ENCODE measurements at places on chromosomes 12 and 14.

GRCh38 chr12:12017798-12018197 lies 52.9 kb upstream of the BCL2L14 start:
- DNase-seq: no peak

- DNase-seq: no peak
These were observed 21.6 kb upstream of the SDR39U1 start for GRCh38 chr14:24463884-24464785.

GRCh38 chr14:102503641-102504327 lies 5.8 kb downstream of the ANKRD9 start:
- DNase-seq: no peak

DNA sequence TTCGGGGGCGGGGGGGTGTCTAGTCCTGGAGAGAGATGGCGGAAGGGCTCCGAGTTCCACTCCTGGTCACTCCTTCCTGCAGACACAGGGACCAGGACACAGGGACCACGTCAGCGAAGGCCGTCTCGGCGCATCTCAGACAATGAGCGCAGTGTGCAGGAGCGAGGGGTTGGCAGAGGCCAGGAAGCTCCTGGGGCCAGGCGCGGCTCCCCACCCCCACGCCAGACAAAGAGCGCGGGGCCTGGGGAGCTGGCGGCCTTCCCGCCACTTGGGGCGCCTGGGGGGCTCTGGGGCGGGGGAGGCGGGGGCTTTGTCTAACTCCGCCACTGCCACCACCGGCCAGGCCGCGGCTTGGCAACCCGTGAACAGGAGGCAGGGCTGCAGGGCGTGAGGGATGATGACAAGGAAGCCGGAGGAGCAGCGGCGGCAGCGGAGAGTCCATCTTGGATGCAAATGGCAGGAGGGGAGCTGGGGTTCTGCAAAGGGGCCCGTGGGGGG lies 2.2 kb downstream of the CDK2AP1 start:
- no peak for DNase-seq

DNA sequence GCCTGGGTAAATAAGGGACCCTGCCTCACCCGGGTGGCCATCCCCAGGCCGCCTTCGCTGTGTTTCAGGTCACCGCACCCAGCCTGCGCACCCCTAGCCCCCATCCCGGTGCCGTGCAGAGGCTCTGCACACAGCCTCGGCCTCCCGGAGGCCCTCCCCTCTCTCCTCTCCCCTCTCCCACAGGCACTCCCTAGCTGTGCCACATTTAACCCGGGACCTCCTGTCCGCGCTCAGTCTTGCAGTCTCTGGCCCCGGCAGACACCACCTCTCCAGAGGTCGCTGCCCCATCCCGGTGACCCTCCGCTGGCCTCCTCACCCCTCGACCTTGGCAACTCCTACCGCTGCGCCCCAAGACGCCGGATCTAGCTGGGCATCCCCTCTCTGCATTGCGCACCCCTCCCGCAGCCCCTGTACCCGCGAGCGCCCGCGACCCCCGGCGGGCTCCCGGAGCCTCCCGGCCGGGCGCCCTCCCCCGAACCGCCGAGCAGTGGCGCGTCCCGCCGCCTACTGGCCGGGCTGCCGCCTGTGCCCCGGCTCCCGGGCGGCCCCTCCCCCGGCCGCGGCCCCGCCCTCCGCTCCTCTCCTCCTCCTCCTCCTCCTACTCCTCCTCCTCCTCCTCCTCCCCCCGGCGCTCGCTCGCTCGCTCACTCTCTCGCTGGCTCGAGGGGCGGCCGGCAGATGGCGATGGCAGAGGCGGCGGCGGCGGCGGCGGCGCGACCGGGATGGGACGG lies 120.7 kb downstream of the AACS start:
- no peak for DNase-seq

DNA sequence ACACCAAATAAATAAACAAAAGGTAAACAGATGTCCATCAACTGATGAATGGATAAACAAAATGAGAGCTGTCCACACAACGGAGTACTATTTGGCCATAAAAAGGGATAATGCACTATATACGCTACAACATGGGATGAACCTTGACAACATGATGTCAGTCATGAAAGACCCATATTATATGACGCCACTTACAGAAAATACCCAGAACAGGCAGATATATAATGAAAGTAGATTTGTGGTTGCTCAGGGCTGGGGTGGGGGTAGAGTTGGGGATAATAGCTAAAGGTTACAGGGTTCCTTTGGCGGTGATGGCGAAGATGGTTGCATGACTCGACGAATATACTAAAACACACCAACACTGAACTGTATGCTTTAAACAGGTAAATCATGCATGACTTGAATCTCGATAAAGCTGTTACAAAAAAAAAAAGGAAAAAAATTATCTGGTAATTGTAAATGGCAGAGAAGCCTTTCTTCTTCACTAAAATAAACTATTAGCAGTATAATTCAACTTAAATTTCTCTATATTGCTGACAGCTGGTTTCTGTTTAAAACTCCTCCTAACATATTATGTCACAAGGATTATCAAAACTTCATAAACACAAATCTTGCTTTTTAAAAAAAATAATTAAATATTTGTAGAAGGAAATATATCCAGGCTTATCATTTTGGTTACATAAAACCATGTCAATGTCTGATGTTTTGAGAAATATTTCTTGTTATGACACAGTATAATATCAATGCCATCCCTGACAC lies 13.9 kb downstream of the CDC42BPB start:
- DNase-seq: no peak

- DNase-seq: no peak
These were observed 344.5 kb upstream of the SFSWAP start for GRCh38 chr12:131366261-131366871.

DNA sequence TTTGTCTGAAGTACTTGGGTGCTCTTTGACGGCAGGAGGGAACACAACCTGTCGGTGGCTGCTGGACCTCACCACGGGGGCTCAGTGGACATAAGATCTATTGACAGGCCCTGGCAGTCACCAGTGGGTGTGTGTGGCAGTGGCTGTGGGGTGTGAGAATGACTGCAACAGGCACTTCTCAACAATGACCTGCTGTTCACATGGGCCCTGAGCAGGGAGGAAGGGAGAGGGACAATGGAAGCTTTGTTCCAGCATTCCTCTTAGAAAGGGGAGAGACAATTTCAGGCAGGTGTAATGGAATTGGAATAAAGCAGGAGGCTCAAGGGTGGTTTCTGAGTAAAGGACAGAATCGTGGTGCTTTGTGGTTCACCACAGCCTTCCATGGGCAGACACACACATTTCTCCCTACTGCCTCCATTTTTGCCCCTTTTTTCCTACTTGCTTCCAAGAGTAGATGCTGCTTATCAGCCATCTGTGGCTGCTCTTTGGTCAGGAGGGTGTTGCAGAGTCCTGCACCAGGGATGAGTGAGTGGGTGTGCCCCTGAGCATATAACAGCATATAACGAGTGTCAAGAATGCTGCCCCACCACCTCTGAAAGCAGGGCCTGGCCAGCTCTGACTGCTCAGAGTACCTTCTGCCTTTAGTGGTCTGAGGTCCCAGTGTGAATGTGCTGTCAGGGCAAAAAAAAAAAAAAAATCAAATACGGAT lies 267.7 kb downstream of the RASSF9 start:
- DNase-seq: no peak

DNA sequence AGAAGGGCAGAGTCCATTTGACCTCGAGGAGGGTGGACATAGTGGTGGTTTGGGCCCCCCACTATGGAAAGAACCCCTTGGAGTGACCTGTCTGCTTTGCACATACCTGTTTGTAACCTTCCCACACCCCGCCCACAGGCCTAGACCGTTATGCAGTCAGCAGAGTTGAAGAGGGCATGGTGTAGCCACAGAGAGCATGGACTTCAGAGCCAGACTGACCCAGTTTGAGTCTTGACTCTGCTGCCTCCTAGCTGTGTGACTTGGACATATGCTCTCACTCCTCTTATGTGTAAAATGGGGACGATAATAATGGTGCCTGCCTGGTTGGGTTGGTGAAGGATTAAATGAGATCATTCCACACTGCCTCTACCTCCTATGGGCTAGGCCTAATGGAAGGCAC lies 40.9 kb upstream of the NOS1 start:
- no peak for DNase-seq

GRCh38 chr12:19482036-19482435 lies 42.7 kb downstream of the AEBP2 start:
- DNase-seq: no peak

DNA sequence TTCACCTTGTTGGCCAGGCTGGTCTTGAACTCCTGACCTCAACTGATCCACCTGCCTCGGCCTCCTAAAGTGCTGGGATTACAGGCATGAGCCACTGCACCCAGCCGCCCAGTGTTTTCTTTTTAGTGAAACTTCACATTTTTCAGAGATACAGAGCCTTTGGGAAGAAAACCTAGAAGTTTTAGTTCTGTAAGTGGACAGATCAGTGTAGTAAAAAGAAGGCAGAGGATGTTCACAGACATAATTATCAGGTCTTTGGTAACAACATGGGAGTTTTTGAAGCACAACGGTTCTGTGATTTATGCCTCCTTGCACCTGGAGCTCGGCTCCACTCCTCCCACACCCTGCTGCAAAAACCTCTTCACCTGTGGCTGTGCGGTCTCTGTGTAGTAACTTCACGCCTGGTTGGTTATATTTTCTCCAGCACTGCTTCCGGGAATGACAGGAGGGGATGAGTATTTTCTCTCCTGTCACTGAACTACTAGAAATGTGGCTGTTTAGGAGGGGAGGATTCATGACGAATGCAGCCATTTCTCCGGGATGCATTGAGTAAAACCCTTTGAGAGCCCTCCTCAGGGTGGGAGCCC lies 67.0 kb downstream of the ARF6 start:
- DNase-seq: no peak

DNA sequence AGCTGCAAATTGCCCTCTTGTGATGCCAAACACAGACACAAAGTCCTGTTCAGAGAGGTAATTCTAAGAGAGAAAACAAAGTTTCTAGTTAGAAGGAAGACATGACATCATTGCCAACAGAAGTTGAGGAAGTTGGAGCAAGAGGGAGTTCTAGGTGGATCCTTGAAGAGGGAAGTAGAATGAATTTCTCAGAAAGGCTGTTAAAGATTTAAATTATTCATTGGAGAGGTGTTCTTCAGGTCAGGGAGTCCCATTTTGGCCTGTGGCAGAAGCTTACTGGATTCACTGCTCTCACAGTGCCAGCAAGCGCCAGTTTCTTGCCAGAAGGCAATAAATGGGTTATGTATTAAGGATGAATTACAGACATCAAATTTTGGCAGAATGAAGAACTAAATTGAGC lies 15.3 kb downstream of the TSFM start:
- no peak for DNase-seq

DNA sequence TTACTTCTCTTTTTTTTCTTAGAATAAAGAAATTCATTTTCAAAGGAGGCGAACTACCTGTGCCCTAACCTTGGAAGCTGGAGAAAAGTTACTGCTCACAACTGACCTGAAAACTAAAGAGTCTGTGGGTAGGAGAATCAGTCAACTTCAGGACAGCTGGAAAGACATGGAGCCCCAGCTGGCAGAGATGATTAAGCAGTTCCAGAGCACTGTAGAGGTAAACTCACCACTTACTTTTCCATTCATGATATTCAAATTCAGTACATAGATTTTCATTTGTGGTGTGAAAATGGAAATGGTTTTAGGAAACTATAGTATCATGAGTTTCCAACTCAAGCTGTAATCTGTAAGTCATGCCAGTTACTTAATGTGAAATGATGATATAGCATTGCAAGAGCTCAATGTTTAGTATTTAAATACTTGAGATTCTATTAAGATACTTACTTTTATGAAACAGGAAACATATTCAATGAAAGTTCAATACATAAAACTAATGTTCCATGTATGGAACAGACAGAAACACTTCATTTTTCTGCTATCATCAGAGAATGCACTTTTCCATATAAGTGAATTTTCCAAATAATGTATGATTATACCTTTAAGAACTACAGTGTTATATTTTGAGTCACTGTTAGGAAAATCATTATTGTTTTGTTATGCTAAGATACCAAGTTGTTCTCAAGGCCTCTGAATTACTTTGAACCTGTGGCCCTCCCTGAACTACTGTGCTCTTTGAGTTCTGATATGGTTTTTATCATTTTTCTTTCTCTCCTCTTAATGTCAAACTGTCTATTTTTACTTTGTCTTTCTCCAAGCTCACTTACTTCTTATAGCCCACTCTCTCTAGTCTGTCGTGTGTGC lies 119.0 kb downstream of the ESR2 start:
- DNase-seq: no peak

GRCh38 chr12:9727813-9728212 lies 5.1 kb downstream of the CLECL1 start:
- DNase-seq: no peak

- DNase-seq: no peak
These were observed 22.7 kb downstream of the PLEK2 start for GRCh38 chr14:67389275-67389674.

- DNase-seq: no peak
These were observed 143.0 kb downstream of the RASSF9 start for GRCh38 chr12:85693093-85693665.

- no peak for DNase-seq
These were observed 977 bp upstream of the TMEM120B start for GRCh38 chr12:121711361-121712189.

DNA sequence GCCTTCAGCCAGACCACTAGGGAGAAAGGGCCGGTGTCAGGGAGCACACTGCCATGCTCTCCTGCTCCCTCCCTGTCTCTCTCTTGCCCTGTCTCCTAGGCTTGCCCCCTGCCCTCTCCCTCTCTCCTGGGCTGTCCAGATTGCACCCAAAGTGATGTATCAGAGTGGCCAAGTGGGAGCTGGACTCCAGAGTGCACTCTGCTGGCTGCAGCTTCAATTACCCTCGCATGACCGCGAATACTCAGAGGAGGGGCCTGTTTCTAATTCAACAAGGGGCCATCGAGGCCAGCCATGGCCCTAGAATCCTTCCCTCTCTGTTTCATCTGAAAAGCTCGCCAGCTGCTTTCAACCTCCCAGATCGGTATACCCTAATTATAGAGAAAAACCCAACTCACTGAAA lies 206.4 kb upstream of the FKBP4 start:
- no peak for DNase-seq

GRCh38 chr12:26428420-26428819 lies 233.0 kb downstream of the SSPN start:
- DNase-seq: no peak

DNA sequence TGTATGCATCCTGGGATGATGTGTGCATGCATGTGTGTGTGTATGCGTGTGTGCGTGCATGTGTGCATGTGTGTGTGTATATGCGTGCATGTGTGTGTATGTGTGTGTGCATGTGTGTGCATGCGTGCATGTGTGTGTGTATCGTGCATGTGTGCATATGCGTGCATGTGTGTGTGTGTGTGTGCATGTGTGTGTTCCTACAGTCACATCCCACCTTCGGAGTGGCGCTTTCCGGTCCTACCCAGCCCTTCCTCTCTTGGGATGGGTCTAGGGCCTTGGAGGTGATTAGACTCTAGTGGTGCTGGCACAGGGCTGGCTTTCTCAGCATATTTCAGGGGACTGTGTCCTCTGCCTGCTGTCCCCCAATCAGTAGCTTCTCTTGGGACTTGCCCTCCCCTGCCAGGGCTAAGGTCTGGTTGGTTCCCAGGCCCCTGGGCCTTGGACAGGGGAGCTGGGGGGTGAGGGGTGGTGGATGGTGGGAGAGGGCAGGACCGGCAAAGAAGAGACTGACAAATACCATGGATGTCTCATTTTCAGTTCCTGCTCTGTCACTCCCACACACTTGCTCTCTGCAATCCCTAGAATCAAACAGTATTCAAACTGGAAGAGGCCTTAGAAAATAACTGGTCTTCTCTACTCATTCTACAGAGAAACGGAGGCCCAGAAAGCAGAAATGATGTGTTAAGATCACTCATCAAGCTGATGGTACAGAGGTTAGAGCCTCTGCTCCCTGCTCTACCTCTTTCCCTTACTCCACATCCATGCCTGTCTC lies 21.9 kb upstream of the FAIM2 start:
- no peak for DNase-seq
